ENCODE measurements at places on chromosomes 12 and 14.

- peak; percentile 42 for DNase-seq
These were observed at the start of gene TTC7B for GRCh38 chr14:90815822-90816662. Gene TTC7B (minus strand): TSS chr14:90816430. CDS start chr14:90816295, 135 bp downstream.

GRCh38 chr12:94769047-94769420 is 118.7 kb upstream of the TMCC3 start:
- DNase-seq = no peak

DNA sequence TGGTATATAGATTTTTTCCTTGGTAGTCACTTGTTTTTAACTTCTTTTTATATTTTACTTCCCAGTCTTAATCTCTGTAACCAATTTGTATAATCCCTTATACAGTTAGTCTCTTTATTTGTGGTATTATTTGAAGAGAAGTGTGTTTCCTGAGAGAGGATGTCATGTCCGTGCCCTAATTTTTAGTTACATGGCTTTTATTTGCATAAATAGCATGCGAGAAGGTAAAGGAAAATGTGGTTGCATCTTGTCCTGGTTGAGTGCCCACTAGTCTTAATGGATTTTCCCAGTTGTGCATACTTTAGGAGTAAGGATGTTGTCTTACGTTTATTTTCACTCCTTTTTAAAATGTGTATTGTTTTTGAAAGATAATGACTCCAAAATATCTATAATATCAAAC is 27.5 kb downstream of the RAP1B start:
- no peak for DNase-seq

- no peak for DNase-seq
These were observed 53.8 kb downstream of the SPTLC2 start for GRCh38 chr14:77562681-77563080.

- DNase-seq = no peak
These were observed 36.1 kb downstream of the TMCC3 start for GRCh38 chr12:94614288-94614721.

GRCh38 chr12:105892362-105892910 is 246.3 kb downstream of the NUAK1 start:
- no peak for DNase-seq

DNA sequence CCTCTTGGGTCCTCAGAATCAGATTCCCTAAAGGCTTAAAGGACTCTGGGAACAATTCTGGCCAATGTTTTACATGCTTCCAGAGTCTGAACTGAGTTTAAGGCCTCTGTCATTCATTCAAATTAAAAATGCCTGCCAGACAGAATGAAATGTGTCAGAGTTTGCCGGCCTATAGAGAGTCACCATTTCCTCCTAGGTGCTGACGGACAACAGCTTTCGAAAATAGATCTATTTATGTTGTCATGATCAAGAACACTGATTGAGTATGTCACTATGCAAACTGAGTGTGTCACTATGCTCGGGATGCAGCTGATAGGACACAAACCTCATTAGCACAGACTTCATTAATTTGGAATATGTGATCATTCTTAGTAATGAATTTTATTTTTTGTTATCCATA is 151.4 kb upstream of the TMCC3 start:
- DNase-seq = no peak

DNA sequence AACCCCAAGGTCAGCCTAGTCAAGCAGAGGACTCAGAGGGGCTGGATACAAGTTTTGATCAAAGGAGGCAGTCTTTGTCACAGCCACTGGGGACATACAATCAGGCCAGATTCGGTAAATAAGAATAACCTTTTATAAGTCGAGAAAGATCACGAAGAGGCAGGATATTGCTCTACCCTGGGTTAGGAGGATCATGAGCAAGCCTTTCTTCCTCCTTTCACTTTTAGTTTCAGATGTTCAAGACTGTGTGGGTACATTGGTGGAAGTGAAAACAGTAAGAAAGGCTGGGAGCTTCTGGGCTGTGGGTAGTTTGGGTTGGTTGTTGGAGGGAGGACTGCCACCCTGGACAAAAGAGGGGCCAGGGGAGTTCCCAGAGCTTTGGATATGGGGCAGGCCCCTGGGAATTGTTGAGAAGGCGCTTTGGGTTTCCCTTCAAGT is 127.7 kb downstream of the SNAPC1 start:
- DNase-seq = no peak

- DNase-seq = no peak
These were observed 43.0 kb upstream of the LRRC10 start for GRCh38 chr12:69653703-69654102.

GRCh38 chr12:45969084-45969483 is 21.3 kb downstream of the SCAF11 start:
- DNase-seq = no peak

- DNase-seq = no peak
These were observed 50.2 kb downstream of the TTLL5 start for GRCh38 chr14:75711105-75711795.

DNA sequence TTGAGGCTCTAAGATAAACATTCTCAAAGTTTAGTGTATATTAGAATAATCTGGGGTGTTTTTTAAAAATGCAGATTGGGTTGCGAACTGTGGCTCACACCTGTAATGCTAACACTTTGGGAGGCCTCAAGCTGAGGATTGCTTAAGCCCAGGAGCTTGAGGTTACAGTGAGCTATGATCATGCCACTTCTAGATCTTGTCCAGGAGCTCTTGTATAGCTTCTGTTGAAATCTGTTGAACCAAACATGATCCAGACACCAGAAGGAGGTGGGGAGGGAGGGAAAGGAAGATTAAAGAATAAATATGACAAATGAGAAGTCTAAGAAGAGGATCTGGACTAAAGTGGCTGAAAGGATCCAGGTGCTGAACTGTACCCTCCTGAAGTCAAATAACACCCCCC is 14.4 kb downstream of the PDE1B start:
- DNase-seq = no peak

DNA sequence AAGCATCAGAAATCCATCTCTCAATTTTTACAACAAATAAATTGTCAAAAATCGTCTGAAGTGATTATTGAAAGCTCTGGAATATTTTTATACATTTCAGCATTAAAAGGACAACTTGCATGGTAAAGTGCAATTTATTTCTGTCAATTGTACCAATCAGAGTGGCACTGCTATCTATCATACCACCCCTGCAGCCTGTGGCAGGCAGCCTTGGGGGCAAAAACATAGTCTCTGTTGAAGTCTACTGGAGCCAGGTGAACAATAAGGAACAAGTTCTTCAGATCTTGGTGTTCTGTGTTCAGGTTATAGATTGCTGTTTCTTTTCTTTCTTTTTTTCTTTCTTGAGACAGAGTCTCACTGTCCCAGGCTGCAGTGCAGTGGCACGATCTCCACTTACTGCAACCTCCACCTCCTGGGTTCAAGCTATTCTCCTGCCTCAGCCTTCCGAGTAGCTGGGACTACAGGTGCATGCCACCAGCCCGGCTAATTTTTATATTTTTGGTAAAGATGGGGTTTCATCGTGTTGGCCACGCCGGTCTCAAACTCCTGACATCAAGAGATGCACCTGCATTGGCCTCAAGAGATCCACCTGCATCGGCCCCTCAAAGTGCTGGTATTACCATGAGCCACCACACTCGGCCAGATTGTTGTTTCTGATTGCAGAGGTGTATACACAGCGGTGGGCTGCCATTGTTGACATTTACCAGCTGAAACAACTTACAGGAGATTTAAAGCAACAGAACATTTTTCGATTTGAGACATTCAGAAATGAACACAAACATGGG is 629.6 kb downstream of the SLC16A7 start:
- no peak for DNase-seq

DNA sequence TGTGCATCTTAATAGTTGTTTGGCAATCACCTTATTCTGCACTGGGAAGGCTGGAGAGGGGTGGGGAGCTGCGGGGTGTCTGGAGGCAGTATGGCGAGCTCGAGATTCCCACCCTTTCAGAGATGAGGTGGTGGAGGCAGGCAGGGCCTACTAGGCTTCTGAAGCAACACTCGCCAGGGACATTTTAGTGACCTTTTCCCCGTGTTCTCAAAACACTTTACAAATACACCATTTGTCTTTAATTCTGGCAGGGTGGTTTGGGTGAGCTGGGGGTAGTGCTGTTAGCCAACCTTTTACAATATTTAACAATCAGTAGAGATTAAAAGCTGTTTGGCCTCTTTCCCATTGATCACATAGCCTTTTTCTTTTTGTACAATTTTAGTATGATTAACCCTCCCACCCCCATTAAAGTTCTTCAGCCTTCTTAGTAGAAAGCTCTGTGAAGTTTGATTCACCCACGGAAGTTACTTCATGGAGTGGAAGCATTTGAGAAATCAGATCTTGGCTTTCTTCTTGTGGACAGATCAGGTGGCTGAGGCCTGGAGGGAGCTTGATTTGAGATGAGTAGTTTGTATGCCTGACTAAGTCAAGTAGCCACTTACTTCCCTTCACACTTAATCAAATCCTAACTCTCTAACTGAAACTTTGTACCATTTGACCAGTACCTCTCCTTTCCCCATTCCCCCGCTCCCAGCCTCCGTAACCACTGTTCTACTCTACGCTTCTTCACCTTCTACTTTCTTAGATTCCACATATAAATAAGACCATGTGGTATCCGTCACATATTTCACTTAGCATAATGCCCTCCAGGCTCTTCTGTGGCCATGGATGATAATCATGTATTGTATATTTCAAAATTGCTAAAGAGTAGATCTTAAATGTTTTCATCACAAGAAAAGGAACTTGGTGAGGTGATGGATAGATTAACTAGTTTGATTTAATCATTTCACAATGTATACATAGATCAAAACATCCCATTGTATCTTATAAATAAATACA is 41.0 kb downstream of the TRAF3 start:
- DNase-seq = no peak

DNA sequence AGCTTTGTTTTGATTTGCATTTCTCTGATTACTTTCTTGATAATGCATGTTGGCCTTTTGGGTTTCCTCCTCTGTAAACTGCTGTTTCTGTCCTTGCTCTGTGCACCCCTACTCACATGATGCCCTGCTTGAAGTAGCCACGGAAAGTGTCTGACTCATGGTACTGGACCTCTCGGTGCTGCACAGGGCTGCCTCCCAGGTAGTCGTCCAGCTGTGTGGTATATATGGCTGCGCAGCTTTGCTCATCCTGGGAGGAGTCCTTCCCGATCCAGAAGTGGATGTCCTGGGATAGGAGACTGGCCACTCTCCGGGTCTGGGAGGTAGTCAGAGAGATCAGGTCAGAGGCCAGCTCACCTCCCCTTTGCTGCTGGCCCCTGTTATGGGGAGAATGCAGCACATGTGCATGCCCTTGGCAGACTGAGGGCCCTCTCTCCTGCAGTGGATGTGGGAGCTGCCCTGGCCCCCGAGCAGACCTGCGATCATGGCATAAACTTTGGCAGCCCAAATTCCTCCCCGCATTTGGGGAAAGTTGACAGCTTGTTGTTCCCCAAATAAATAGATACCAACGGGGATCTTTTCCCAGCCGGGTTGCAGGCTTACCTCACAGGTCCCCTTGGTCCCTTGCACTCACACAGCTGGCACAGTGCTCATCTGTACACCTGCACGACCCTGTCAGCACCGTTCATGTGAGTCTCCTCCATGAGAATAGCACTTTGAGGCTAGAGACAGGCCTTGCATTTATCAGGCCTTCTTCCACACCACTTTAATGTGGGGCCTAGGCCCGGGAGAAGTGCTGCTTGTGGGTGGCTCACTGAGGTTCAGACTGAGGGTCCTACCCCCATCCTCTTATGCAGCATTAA is 5.2 kb downstream of the AVIL start:
- no peak for DNase-seq

DNA sequence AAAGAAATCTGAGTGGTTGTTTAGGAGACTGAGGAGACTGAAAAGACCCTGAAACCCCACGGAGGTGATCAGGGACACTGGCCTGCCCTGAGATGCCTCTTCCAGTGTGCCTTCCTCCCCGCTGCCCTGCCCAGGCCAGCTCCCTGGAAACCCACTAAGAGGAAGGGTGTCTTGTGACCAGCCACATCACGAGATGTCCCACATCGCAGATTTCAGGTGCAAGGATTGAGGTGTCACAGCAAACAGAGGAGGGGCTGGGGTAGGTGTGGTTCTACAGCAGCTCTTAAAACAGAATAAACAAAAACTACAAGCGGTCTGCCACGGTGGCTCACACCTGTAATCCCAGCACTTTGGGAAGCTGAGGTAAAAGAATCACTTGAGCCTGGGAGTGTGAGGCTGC is 184.3 kb upstream of the C14orf180 start:
- no peak for DNase-seq

DNA sequence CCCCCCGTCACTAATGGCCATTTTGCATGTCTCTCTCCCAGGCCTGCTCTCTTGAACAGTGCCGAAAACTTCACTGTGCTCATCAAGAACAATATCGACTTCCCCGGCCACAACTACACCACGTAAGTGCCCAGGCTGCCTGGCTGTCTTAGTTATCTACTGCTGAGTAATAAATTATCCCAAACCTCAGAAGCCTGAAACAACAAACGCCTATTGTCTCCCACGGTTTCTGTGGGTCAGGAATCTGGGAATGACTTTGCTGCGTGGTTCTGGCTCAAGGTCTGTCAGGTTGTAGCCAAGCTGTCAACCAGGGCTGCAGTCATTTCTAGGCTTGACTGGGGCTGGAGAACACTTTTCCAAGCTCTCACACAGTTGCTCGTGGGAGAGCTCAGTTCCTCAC is 32.6 kb downstream of the P2RX7 start:
- DNase-seq = no peak

GRCh38 chr12:107032266-107032665 is 45.3 kb upstream of the MTERF2 start:
- no peak for DNase-seq

DNA sequence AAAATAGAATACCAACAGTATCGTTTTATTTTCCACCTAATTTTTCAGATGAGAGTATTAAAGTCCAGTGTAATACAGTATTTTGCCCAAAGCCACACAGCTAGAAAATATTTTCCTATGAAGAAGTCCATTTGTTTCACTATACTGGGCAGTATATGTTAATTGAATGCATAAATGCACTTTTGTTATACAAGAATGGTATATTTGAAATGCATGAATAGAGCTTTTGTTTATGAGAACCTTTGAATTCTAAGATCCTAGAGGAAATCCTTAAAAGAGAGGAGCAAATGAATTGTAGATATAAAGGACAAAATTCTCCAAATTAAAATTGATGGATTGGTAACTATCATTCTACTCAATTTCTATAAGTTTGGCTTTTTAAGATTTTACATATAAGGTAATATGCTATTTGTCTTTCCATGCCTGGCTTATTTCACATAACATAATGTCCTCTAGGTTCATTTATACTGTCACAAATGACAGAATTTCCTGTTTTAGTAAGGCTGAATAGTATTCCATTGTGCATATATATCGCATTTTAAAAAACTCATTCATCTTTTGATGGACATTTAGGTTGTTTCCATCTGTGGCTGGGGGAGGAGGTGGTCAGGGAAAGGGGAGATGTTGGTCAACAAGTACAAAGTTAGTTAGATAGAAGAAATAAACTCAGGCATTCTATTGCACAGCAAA is 136.6 kb upstream of the DCN start:
- DNase-seq = no peak

DNA sequence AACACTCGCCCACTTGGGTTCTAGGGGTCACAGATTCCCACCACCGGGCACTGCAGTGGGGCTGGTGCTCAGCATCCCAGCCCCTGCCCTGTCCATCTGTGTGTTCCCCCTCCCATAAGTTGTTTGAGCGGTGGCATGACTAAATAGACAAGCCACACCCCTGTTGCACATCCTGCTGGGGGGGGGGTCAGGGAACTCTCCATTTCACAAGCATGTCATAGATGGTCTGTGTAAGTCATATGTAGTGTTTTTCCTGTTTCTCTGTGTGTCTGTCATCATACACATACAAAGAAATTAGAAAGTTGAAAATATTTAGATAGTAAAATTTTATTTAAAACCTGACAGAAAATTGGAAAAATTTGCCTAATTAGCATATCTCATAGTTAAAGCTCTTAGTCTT is 270.2 kb downstream of the IPO8 start:
- no peak for DNase-seq

- DNase-seq = no peak
These were observed 11.1 kb upstream of the INF2 start for GRCh38 chr14:104678346-104678745.
